ENCODE measurements at places on chromosomes 5 and 9.

GRCh38 chr5:146788898-146789297 lies 89.7 kb downstream of the PPP2R2B start:
- no peak for DNase-seq

- DNase-seq, result peak; percentile 78
These were observed 45.2 kb upstream of the SHOC1 start for GRCh38 chr9:111839987-111840386.

DNA sequence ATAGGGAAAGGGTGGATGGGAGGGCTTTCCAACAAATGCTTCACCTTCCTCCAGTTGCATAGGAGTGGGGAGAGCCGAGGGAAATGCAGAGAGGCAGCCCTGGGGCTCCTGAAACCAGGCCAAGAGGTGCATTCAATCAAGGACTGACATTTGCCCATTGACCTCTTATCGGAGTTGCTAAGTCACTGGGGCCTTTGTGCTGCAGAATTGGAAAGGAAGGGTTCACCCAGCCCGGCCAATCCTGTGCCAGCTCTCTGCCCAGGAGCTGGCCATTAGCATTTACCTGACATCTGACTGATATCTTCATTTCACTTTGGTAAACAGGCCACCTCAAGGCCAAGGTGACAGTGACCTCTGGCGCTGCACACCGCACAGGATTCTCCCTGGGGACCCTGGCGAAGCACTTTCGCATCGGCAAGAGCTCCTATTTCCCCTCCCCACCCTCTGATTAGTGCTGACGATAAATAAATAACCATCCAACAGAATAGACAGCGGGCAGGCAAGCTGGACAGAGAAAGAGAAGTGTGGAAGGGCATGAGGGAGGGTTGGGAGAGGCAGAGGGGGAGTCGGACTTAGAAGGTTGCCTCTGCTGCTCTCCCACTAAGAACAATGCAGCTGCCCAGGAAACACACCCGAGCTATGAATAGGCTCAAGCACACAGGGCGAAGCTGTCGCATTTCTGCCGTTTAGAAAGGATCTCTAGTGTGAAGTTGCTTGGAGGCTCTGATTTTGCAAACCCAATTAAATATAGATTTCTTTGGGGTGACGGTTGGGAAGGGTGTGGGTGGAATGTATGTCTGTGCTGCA lies 57.0 kb upstream of the BOD1 start:
- no peak for DNase-seq

DNA sequence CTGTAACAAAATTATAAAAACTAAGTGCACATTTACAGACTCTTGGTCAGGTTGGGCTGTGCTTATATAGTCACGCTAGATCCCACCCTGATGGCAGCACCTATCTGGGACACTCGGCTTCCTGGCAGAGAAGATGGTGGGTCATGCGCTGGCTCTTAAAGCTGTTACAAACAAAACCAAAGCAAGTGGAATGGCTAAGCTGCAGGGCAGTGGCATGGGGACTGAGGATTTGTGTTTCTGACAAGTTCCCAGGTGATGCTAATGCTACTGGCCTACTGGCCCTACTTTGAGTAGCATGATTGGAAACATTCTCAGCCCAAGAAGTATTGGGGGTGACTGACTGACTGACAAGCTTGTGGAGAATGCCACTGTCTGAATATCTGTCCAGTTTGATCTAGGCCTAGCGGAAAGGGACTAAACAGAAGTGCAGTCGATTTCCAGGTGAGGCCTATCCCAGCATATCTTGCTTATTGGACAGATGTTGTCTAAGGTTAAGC lies 8.3 kb downstream of the BTF3 start:
- no peak for DNase-seq

- DNase-seq, result no peak
These were observed 172.6 kb downstream of the RAPGEF6 start for GRCh38 chr5:131462454-131462853.

- peak; percentile 62 for DNase-seq
These were observed 179.8 kb downstream of the FGF1 start for GRCh38 chr5:142506046-142506445.

DNA sequence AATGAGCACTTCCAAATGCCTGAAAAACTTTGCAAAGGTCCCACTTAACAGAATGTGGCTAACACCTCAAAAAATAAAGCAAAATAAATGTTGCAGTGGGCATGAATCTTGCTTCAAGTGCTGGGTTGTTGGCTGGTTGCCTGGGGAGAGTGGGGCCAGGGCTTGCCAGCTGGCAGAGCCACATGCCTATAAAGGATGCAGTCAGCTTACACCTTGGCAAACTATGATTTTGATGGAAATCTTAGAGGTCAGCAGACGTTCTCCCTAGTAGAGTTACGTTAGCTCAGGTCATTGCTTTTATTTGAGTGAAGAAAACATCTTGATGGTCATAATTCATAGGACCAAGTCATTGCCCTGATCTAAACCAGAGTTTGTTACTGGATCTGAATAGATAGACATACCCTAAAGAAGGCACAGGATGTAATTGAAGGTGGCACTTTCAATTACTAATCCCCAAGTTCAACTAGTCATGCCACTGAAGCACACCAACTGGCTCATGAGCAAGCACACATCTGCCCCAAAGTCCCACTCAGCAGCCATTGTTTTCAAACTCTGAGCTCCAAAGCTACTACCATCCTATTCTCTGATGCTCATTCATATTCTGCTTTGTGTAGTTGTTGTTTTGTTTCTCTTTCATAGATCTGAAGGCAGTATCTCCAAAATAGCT lies 51.2 kb upstream of the ZSWIM6 start:
- DNase-seq, result peak; percentile 15

- DNase-seq, result peak; percentile 97
These were observed 18.3 kb upstream of the OSMR start for GRCh38 chr5:38827525-38827924.

GRCh38 chr9:95874989-95875304 lies 544 bp upstream of the ERCC6L2 start:
- peak; percentile 65 for DNase-seq

DNA sequence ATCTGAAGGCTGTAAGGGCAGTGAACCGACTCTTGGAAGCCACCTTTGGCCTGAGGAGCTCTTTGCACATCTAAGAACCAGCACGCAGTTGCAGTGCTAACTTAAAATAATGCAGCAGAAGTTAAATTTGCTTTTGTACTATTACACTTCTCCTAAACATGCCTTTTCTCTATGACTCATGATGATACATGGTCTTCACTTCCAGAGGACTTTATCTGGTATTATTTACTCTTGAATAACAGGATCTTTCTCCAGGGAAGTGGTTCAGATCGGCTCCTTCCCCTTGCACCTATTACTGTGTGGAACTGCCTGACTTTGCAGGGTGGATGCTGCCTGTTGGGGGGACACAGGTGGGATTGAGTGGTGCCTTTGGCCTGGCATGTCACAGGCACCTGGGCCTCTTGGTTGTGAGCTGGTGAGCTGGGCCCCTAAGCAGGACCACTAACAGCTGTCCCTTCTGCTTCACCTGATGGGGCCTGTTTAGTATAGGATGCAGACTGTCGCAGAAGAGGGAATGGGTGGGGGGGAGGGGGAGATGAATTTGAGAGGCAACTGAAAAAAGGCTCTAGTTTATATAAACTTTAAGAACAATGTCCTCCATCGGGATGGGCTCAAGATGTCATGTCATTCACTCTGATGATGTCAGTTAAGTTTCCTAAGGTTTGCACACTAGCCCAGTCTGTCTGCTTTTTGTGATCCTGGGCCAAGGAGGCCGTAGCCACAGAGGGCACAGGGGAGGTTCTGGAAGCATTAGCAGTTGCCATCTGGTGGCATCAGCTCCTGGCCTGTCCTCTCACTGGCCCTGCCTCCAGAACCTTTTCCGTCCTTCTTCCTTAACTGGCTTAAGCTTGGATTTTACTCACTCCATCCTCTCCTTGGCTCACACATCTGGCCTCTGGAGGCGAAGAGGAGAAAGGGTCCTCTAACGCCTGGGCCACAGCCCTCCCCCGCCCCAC lies 33.9 kb upstream of the GABBR2 start:
- peak; percentile 71 for DNase-seq

- DNase-seq, result no peak
These were observed 607.4 kb downstream of the CDH12 start for GRCh38 chr5:22245770-22246169.

DNA sequence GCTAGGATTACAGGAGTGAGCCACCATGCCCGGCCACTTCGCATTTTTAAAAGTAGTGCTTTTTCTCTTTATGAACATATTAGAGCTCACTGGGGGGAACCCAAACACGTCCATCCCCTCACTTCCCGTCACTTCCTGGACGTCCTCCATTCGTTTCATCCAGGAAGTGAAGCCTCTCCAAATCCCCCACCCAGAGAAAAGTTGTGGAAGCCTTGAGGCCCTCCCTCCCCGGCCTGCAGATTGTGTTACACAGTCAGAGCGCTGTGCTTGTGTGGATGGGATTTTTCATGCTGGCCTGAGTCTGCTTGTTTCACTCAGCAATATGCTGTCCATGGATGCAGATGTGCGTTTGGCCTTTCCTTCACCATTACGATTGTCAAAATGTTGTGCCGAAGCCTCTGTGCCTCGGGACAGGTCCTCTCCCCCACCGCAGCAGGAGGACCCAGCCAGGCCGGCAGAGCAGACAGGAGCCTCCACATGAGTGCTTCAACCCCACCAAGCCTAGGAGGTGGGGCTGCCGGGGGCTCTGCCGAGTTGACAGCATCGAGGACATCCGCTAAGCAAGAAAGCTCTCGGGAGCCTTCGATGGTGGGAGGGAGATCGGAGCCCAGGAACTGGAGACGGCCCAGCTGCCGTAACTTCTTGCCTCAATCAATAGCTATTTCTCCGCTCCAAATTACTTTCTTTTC lies 121.6 kb upstream of the PPP1R26 start:
- no peak for DNase-seq

DNA sequence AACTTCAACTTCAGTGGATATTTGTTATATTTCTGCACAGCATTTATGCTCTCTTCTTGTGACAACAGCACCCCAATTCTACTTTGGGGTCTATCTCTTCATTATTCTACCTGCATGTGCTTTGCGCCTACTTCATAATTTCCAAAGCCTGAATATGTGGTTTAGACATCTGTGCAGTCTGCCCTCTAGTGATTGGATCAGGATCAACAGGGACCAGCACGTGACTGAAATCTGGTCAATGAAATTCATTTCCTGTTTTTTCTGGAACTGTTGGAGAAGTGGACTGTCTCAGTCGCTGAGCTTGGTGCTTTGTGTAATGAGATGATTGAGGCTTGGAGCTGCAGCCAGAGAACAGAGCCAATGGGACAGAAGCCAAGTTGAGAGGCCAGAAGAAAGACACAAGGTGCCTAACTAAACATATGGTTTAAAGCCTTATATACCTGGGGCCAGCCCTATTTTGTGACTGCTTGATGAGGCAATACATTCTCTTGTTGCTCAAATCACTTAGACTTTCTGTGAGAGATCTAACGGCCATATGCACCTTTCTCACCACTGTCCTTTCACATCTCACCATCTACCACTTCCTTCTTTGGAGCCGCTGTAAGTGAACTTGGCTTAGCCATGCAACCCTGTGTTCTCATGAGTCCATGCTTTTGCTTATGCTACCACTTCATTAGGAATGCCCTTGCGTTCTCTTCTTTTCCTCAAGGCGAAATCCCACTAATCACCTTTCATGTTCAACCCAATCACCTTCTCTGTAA lies 68.8 kb upstream of the PPP2R2B start:
- peak; percentile 55 for DNase-seq

- DNase-seq, result no peak
These were observed 1.1 kb downstream of the MAML1 start for GRCh38 chr5:179733772-179734126.

DNA sequence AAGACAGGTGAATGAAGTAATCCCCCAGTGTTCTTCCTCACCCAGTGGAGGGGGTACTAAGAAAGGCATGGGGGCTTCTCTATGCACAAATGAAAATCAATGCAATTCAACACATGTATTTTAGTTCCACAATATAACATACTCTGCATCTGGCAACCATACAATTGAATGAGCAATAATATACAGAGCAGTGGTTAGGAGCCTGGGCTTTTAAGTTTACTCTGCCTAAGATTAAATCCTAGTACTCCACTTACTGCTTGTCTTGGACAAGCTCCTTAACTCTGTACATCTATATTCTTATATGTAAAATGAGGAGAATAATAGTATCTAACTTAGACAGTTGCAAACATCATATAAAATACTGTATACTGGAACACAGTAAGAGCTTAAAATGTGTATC lies 195.4 kb upstream of the TRIM32 start:
- no peak for DNase-seq

DNA sequence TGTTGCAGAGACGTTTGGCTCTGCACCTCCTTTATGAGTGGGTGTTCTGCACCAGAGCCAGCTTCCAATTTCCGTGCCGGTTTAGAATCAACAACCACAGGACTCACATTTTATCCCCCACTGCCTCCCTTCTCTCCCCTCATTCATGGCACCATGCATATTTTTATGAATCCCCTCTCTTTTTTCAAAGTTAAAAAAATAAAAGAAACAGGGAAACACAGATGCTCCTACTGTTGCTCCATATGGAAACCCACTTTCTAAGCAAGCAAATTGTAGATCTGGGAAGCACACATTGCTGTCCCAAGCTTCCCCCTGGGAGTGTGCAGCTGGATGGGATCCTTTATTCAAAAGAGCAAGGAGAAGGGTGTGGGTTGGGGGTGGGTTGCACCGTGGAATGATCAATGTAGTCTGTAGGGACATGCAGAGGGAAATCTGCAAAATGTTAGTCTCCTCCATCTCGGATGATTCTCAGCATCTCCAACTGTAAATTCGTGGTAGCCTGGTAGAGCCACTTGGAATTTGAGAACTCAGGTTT lies 410.0 kb upstream of the ADAMTSL1 start:
- DNase-seq, result no peak

- DNase-seq, result peak; percentile 57
These were observed 148.1 kb upstream of the MPDZ start for GRCh38 chr9:13427587-13427986.

GRCh38 chr9:123567013-123567412 lies 211.0 kb downstream of the CRB2 start:
- DNase-seq, result no peak

DNA sequence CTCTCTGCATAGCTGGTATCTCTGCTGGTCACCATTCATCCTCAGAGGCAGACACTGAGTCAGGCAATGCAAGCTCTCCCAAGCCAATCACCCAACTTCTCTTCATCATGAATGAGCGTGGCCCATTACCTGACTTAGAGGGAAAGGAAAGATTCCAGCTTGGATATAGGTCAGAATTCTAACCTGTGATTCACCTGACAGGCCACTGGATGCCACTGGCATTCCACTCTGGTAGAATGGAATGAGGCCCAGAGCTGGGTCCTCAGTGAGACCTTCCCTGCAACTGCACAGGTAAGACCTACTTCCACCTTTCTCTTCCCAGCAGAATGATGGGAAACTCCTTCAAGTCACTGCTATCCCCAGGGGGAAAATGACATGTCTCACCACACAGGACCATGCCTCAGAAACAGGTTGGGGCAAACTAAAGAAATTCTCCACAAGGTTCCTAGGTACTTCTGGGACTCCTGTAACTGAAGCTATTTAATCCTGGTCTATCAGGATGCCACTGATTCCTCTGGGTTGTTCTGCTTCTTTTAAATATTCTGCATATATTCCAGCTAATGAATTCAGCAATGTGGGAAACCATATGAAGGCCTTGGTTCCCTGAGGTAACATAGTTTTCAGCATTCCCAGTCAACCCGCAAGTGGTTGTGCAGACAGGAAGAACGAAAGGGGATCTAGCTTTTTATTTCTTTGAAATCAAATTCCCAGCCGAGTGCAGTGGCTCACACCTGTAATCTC lies 62.0 kb downstream of the SUSD1 start:
- DNase-seq, result peak; percentile 82

- no peak for DNase-seq
These were observed 14.3 kb downstream of the AFF4 start for GRCh38 chr5:132949136-132949535.

- DNase-seq, result no peak
These were observed 85.4 kb downstream of the IRX2 start for GRCh38 chr5:2666081-2666480.

GRCh38 chr5:59746241-59746765 lies 147.2 kb downstream of the PDE4D start:
- DNase-seq, result peak; percentile 75

- peak; percentile 25 for DNase-seq
These were observed 21.1 kb upstream of the TLR4 start for GRCh38 chr9:117682955-117683710.
